Activated T-cell treated with anti-CD3 and anti-CD28 coated beads for 48 hours (primary cell): ENCODE measurements at places on chromosomes 11 and 22.

- peak; percentile 81 for DNase-seq
These were observed at the start of gene MFNG for GRCh38 chr22:37486224-37486845. TSS of gene MFNG (minus strand) at chr22:37486384. CDS start at chr22:37486177, 207 bp downstream.

- DNase-seq: peak; percentile 82
These were observed at the start of gene NECTIN1 for GRCh38 chr11:119728651-119729580. TSS of gene NECTIN1 (minus strand) at chr11:119729200. CDS start at chr11:119728553, 647 bp downstream.

DNA sequence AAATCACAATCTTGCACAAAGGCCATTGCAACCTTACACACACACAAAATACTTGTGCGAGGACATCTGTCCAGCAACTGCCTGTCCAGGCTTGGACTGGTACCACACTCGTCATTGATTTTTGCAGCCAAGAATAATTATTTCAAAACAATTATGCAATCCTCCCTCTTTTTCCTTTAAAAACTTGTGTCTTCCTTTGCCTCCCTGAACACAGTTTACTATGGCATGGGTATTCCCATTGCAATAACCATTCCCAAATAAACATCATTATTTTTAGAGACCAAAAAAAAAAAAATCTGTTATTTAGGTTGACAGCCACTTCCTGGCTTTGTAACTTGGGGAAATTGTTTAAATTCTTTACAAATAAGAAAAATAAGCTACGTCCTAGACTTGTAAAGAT is 54.0 kb downstream of the C11orf91 start:
- no peak for DNase-seq

- DNase-seq: no peak
These were observed 161.1 kb upstream of the API5 start for GRCh38 chr11:43150697-43151096.

DNA sequence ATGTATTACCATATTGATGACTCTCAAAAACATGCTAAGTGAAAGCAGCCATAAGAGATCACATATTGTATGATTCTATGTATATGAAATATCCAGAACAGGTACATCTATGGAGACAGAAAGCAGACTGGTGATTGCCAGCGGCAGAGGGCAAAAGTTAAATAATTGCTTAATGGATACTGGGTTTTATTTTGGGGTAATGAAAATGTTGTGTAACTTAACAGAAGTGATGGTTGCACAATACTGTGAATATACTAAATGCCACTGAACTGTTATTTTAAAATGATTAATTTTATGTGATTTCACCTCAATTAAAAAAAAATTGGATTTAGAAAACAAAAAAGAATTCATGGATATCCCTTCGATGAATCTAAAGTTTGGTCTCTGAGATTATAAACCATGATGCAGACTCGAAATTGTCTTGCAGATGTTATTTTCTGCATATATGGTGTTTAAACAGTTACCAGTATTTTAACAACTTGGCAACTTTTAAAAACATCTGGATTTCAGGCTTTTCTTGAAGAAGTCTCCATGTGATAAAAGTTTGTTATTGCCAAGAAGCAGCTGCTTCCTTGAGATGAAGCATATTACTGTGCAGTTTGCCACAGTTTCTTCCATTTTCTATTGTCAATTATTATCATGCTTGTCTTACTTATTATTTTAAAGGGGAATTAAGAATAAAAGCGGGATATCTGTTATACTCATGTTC is 38.1 kb downstream of the LARGE2 start:
- no peak for DNase-seq

- DNase-seq: no peak
These were observed 518 bp upstream of the CHRM1 start for GRCh38 chr11:62921573-62922188.

GRCh38 chr11:122343210-122343609 is 227.2 kb upstream of the BLID start:
- DNase-seq: no peak

DNA sequence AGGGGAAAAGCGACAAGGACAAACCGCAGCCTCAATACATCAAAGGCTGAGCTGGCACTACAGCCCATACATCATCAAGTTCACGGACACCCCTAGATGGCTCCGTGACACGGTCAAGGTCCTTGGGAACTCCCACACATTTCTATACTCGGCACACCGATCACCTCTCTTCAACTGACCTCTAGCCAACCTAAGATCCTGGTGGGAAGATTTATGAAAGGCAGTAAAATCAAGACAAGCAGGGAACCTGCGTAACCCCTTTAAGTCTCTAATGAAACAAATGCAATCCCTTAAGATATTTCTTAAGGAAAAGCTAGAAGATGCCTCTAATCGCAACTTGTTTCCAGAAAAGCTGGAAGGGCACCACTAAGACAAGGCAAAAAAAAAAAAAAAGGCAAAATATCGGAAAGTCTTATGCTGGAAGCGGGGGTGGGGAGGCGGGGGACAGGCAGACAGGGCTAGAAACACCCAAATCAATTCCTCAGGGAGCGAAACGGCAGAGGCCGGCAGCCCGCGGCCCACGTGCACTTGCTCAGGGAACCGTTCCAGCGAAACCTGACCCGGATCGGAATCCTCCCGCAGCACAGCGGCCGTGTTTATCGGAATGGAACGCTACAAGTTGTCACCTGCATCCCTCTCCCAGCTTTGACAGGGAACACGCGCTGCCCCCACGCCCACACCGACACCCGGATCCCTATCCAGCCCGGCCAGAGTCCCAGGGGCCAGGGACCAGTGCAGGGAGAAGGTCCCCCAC is 1.4 kb downstream of the ARHGAP20 start:
- DNase-seq: no peak

GRCh38 chr22:18024276-18024939 is at the start of gene MICAL3:
TSS of gene MICAL3 (minus strand) at chr22:18024561. CDS start at chr22:17906812, 117,749 bp downstream.
- DNase-seq: peak; percentile 70

DNA sequence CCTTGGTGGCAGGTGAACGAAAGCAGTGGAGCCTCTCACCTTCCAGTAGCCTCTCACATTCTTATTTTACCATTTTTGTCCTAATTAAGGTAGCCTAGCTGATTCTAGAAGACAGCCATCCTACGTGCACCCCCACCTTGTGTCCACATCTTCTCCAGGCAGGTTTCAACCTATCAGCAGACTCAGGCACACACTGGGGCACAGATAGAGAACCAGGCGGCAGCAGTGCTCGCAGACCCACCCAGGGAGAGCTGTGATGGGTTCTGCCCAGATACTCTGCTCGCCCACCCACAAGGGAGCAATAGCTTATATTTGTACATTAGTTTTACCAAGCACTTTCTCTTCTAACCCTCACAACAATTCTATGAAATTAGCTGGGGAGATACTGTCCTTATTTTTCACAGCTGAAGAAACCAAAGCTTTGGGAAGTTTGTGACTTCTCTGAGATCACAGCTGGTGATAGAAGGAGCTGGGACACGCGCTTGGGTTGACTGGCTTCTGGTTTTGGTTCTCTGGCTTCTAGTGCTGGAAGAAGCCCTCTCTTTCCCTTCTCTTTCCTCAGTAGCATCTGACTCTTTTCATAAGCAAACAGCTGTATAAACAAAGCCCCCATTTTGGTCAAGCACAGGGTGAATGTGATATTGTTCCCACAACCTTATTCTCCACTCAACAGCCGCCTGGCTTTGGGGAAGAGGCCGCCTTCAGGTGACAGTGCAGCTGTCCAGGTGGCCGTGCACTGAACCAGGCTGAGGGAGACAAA is 36.9 kb downstream of the PPP2R1B start:
- DNase-seq: no peak

DNA sequence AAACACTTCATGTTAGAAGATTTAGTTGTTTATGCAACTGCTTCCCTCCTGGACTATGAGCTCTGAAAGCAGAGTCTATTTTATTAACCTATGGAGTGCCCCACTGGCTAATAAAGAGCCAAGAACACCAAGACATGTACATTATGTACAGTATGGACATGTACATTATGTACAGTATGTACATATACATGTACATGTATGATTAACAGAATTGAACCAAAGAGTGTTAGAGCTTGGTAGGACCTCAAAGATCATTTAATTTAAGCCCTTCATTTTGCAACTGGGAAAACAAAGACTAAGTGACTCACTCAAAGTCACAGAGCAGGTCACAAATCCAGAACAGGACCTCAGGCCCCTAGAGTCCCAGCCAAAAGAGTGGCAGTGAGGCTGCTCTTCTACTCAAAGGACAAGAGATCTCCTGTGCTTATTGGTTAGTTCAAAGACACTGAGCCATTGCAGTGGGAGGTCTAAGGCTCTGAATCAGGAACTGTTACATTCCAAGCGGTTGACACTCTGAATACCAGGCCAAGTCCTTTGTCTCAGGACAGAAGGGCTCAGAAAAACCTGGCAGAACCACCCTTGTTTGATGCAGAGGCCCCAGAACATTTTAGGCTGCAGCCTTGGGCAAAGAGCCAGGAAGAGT is 103.8 kb downstream of the FAM168A start:
- DNase-seq: no peak

- peak; percentile 43 for DNase-seq
These were observed 81.0 kb downstream of the PRR5L start for GRCh38 chr11:36376888-36377758.

GRCh38 chr11:30521297-30522071 is 64.7 kb downstream of the MPPED2 start:
- no peak for DNase-seq

- DNase-seq: no peak
These were observed 112.2 kb downstream of the SBF2 start for GRCh38 chr11:10181811-10182210.

- no peak for DNase-seq
These were observed 38.9 kb downstream of the OR10A6 start for GRCh38 chr11:7892059-7892699.

GRCh38 chr22:27880778-27881394 is 38.2 kb downstream of the PITPNB start:
- no peak for DNase-seq

DNA sequence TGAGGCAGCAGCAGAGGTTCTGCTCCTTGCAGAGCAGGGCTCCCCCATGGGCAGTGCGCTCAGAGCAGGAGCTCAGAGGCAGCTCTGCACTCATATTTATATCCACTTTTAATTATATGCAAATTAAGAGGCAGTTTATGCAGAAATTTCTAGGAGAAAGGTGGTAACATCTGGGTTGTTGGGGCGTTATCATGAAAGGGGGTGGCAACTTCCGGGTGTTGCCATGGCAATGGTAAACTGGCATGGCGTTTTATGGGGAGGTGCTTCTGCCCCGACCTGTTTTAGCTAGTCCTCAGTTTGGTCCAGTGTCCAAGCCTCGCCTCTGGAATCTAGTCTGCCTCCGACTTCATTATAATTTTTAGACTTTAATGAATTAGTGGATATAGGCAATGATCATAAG is 1191.7 kb downstream of the TBC1D22A start:
- DNase-seq: no peak

DNA sequence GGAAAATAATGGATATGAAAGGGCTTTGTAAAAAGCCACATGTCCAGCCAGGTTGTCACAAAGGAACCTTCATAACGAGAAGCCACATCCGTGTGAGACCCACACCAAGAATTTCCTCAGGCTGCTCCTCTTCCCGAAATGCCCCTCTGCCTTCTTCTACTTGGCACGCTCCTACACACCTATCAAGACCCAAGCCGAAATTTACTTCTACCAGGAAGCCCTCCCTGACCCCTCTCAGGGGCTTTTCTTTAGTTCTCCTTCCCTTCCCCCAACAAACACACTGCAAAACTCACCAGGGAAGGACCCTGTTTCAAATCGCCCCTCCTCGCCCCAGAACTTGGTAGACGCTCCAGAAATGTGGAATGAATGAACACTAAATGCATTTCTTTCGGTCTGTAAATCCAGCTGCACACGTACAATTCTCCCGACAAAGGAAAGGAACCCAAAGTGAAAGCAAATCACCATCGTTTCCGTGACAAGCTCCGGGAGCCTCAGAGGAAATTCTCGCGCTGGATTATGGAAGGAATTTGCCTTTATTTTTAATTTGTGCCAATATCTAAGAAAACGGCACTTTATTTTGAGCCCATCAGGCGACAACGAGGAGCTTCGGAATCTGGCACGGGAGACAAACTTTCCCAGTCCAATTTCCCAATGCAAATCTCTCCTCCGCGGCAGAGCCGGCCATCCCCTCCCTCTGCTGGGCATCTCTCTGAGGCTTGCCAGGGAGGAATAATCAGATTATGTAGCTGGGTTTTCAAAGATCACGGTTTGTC is 13.2 kb upstream of the SHISAL1 start:
- no peak for DNase-seq

DNA sequence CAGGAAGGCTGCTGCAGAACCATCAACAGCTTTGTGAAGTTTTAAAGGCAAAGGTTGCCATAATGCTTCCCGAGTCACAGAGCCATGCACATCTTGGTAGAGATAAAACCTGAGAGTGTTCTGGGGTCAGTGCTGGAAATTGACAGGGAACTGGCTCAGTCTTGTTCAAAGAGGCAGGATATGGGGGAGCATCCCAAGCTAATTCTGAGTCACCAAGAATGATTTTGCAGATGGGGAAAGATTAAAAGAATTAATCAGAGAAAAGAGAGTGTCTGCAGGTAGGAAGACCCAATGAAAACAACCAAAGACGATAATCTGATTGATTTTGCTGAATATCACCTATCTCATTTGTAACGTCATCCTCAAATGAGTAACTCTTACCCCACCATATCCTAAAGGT is 99.9 kb upstream of the CD44 start:
- DNase-seq: no peak

GRCh38 chr11:118911880-118912741 is 13.6 kb downstream of the BCL9L start:
- peak; percentile 73 for DNase-seq

DNA sequence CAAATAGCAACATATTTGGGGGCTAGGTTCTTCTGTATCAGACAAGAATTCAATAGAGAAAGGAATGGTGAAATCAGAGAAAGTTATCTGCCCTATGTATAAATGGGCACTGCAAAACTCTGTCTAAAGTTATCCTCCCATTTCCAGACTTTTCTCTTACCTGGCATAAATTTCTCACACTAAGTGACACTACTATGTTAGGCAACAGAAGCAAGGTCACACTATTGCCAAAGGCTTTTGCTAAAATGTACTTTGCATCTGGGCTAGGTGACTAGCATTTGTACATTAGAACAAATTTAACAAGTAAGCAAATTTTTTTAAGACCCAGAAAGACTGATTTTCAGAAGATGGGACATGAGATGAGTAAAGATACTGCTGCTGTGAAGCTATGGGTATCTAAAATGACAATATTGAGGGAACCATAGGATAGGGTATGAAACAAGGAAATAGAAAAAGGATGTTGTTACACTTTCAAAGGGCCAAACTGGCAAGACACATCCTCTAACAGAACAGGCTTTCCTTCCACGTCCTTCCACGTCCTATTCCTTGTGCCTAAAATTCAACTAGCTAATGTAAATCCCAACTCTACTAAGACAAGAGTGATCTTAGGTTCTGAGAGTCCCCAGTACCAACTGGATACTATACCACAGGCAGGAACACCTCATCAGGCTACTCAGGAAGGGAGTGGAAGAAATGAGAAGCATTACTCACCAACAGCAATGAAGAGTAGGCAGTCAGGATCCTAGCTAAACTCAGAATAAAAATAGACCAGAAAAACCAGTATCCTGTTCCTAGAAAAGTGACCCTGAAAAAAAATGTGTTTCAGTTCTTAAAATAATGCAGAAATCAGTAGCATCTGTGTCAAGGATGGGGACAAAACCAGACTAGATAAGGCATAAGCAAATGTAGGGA is 22.6 kb downstream of the GDPD4 start:
- no peak for DNase-seq
